ENCODE measurements at places on chromosomes 1 and 21.

DNA sequence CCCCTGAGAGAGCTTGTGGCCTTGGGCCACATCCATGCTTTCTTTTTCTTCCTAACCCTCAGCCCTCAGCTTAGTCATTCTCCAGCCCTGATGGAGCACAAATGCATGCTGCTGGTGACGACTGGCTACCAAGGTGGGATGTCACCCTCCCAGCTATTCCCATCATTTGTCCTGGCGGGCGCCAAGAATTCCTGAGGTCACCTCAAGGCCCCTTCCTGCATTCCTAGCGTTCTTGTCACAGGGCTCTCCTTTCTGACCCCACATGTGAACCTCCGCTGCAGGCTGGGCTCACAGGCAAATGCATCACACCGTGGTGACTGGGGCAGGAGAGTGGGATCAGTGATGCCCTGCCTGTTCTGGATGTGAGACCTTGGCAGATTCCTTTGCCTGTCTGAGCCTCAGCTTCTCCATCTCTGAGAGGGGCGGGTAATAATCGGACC, 53.4 kb upstream of the IFFO2 start:
- DNase-seq, result no peak

DNA sequence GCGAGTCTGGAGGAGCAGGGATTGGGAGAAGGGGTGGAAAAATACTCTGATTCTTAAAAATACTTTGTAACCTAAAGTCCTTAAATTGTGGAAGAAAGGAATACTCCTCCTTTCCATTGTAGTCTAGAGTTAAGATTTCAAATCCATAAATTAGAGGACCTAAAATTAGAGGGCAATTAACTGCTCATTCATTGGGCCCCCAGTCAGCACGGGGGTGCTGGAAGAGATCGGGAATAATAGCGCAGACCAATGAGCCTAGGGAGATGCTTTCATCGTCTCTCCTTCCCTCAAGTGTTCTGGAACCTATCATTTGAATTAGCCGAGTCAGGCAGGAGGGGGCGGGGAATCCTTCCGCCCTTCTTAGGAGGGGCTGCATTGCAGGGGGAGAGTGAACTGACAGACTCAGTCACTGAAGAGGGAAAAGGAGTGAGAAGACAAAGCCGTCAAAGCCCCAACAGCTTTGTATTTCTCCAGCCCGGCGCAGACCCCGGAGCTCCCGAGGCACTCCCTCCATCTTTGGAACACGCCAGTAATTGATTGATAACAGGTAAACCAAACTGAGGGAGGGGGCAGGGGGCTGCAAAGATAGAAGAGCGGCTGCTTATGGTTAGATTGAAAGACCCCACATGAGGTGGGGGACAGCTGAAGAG, at the start of gene MLLT11:
MLLT11 (plus strand) TSS at position 391 of the 650 bp plus-strand sequence. CDS start 6,828 bp downstream, outside the sequence.
- peak; percentile 49 for DNase-seq

DNA sequence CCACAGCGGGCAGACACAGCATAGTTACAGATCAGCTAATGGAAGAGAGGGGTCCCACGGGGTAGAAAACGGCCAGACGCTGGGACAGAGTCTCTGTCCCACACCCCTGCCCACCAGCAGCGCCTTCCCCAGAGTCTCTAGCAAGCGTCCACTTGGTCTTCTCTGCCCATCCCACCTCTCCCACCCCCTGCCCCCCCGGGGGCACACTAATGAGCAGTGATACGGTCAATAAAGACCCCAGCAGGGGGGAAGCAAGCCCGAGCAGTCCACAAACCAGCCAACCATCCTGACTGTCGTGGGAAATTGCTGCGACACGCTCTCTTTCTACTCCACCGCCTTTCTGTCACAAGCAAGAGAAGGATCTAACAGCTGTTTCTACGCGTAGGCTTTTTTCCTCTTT, 374.7 kb downstream of the NPHP4 start:
- no peak for DNase-seq

DNA sequence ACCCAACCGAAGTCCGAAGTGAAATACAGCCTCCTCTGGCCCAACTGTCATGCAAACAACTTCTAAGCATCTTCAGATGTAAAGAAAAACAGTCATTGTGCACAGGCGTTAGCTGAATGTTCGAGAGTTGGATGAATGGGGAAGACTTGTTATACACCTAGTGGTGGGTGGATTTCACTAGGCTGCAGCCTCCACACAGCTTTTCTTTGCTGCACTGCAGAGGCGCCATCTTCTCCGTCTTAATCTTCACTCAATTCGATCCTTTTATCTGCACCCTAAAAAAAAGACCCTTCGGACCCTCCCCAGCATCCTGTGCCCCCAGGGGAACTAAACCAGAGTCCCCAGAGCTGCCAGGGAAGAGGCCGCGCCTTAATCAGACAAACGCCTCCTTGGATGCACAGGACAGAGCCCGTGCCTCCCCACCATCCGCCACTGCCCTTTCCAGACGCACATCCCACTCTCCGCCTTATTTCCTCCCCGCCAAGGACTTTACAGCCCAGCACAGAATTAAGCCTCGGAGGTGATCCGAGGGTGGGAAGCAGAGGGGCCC, 1.4 kb downstream of the APP start:
- DNase-seq, result peak; percentile 56

DNA sequence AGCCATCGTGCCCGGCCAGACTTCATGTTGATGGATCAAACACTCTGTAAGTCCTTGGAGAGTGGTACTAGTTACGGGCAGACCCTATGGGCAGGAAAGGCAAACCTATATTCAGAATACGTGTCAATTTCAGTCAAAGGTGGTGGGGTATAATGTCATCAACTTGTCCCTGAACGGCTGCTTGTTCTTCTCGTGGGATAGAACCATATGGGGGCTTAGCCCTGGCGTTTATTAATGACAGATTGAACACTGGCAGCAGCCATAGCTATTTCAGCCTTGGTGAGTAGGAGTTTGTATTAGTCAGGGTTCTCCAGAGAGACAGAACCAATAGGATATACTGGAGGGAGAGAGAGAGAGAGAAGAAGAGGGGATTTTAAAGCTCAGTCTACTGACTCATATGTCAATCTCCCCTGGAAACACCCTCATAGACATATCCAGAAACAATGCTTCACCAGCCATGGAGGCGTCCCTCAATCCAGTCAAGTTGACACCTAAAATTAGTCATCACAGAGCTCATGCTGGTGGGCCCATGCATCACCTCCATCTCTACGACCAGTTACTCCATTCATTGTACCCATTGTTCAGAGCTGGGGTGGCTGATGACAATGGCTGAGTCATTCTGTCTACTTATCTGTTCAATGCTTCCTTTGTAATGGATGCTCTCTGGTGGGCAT, 16.1 kb upstream of the AQP10 start:
- DNase-seq, result no peak

DNA sequence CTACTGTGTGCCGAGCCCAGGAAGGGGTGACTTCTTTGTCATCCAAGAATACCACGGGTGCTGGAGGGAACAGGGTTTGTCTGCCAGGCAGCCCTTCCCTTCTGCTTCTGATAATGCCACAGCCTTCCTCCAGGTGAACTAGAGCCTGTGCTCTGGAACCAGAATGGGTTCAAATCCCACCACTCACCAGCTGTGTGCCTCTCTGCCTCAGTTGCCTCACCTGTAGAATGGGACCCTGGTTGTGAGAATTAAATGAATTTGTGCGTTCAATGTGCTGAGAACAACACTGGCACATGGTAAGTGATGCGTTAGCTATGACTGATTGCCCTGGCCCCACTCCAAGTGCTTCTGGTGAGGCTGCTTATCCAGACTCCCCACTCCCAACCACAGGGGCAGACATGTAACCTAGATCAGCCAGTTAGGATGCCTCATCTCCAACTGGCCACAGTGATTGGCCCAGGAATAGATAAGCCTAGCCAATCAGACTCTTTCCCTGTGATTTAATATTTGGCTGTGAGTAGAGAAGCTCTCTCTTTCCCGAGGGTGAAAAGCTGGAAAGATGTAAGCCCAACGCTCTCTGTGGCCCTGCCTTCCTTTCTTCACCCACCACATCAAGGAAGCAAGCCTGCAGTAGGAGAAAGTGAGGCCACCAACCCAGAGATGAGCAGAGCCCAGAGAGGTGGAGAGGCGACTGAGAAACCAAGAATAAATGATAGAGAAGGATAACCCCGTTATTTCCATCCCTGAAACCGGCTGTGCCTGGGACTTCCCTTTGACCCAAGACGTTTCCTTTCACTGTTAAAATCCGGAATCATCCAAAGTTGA, 20.8 kb upstream of the LAPTM5 start:
- no peak for DNase-seq

- no peak for DNase-seq
Measured at GRCh38 chr1:23470282-23471070, 13.5 kb downstream of the ASAP3 start.

DNA sequence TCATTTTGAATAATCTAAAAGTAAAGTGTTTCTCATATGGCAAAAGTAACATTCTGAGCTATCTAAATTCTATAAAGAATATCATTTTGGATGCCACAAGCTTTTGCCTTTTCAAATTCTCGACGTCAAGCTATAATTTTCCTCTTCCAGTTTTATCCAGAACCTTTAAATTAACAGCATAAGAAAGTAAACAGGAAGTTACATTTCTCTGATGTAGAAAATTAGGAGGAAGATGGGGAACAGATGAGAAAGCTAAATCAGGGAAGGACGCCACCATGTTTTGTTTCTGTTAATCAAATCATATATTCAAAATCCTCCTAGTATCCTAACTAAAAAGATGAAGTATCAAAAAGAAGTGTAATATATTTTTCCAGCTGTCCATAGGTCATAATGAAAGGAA, 8.8 kb upstream of the CAMSAP2 start:
- no peak for DNase-seq

DNA sequence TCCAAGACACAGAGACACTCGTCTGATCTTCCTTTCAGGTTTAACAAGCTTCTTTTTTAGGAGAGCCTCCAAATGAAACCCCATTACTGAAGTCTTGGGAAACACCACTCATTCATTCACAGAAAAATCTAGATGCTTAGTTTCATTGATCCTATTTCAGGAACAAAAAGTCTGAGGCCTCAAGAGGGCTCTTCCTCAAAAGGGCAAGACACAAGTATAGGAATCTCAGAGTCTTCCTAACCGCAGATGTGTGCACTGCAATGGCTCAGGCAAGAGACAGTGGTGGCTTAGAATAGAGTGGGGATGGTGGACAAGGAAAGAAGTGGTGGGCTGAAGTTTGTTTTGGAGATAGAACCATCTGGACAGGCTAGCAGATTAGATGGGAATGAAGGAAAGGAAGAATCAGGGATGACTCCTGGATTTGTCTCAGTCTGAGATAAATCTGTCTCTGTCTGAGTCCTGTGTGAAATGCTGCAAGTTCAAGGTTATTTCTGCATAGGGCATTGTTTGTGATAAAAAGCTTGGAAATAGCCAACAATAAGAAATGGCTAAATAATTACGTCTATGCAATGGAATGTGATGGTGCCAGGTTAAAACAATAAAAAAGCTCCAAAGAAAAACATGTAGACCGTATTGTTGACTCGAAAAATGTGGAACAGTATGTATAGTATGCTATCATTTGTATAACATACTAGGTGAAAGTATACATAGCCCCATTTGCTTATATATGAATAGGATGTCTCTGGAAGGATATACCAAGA, 8.9 kb upstream of the CTSE start:
- peak; percentile 21 for DNase-seq

DNA sequence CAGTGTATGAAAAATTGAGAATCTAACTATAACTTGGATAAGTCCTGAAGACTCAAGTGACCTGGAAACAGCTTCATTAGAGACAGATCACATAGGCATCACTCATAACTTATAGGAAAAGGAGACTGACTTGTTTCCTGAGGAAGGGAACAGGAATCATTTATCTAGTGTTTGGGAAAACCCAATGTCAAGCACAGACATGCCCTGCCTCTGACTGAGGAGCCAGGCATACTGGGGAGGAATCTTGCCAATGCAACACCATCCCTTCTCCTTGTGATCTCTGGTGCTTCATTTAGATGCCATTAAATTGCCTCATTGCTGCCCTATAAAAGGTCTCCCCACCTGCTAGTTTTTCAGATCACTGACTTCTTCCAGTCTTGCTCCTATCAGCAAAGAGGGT, 10.3 kb downstream of the LCE4A start:
- DNase-seq, result no peak

GRCh38 chr1:78549891-78550290, 59.1 kb downstream of the PTGFR start:
- DNase-seq, result no peak

DNA sequence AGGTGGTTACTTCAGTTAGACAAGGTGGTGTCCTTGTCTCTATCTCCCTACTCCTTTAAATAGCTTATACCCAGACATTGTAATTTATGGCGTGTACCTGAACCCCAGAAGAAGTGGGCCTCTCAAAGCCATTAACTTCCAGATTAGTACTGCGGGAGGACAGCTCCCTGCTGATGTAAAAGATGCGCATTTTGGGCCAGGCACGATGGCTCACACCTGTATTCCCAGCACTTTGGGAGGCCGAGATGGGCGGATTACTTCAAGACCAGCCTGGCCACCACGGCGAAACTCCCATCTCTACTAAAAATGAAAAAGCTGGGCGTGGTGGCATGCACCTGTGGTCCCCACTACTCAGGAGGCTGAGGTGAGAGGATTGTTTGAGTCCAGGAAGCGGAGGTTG, 15.0 kb upstream of the PLEKHM2 start:
- no peak for DNase-seq

GRCh38 chr1:171081314-171081753, 9.4 kb upstream of the FMO3 start:
- no peak for DNase-seq

DNA sequence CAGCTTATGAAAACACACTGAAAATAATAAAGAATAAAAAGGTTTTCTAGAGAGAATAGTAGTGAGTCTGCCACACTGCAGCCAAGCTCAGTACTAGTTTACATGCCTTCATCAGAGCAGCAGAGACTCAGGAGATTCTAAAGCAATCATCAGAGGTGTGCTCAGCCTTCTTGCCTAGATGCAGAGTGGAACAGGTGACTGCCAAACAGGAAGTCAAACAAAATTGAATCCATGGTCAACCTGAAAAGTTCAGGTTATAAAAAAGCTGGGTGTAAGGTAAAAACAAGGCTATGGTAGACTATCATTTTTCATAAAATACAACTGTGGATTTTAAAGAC, 165.3 kb upstream of the C1orf105 start:
- DNase-seq, result no peak

DNA sequence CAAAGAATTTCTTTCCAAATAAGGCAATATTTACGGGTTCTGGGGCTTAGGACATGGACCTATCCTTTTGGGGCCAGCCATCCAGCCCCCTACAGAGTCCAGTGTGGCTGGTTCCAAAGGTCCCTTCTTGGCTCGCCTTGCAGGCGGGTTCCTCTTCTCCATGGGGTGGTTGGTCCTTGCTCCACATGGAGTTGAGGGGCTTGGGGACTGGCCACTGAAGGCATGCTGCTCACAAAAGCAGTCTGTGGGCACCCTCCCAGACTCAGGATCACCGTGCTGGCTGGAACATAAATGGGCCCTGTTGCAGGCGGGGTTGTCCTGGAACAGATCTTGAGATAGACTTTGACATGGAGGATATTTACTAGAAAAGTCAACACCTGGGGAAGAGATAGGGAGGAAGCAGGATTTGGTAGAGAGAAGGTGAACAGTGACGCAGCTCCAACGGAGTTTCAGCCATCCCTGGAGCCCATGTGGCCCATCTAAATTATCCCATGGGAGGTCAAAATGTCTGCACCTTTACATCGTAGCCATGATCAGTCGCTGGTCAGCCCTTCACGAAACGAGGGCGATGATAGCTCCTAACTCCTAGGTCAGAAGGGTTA, 39.1 kb upstream of the LRP8 start:
- DNase-seq, result peak; percentile 3

GRCh38 chr1:7294636-7295035, 476.5 kb upstream of the VAMP3 start:
- DNase-seq, result peak; percentile 32
